ENCODE measurements at places on chromosomes 5 and 9.

GRCh38 chr9:134056483-134057306, 11.1 kb downstream of the BRD3 start:
- DNase-seq: no peak

- peak; percentile 6 for DNase-seq
Observed at GRCh38 chr9:105355781-105356180, 92.1 kb upstream of the FSD1L start.

DNA sequence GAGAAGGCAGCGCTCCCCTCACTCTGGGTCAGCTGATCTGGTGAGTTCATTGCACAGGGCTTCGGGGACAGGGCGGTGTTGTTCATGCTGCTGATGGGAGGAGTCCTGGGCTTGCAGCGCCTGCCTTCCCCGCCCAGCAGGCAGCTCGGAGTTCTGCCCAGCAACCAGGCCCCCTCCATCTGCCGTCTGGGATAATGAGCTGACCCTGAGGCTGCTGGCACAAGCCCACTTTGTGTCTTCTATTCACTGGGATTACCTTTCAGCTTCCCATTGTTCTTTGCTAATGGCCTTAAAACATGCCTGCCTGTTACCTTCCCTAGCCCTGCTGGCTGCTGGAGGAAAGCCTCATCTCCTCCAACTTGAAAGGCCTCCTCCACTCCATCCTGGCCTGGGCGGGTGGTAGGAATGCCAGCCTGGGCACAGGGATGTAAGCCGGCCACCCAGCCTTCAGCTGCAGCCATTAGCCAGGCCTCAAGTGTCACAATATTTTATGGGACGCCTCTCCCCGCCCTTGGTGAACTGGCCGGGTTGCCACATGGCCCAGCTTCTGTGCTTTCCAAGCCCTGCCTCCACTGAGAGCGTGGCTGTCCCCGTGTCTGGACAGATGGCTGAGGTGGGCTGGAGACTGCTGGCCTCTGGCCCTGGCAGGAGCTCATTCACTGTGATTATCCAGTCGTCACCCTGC, 70.4 kb downstream of the GADD45G start:
- no peak for DNase-seq

- no peak for DNase-seq
Observed at GRCh38 chr9:89985068-89985467, 380.3 kb downstream of the GADD45G start.

DNA sequence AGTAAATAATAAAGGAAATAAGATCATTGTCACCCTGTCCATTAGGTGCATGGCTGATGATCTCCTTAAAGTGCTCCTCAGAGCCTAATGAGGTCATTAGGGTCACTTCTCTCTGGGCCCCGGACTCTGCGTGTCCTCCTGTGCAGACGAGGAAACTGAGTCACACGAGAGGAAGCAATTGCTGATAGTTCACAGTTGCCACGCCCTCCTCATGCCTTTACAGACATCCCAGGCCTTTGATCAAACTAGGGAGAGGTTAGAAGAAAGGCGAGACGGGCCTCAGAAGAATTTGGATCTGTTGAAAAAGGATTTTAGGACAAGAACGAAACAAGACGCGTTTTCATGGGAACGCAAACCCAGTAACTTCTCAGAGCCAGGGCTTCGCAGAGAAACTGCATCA, 32.0 kb upstream of the MSX2 start:
- DNase-seq: no peak

- DNase-seq: no peak
Observed at GRCh38 chr9:126509718-126510117, 104.0 kb upstream of the LMX1B start.

DNA sequence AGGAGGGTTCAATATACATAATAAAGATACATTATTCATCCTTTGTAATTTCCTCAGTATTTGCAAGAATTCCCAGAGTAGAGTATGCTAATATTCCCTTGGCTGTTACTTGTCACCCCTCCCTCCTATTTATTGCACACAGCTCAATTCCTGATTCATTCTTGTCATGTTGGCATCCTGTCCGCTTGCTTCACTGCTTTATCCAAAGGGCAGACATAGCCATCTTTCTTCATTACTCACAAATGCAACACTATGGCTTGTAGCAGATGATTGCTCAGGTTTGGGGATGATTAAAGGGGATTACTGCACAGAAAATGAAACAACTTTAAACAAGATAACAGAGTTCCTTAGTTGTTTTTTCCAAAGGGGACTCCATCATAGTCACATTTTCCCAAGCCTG, 1.2 kb upstream of the IL33 start:
- no peak for DNase-seq

DNA sequence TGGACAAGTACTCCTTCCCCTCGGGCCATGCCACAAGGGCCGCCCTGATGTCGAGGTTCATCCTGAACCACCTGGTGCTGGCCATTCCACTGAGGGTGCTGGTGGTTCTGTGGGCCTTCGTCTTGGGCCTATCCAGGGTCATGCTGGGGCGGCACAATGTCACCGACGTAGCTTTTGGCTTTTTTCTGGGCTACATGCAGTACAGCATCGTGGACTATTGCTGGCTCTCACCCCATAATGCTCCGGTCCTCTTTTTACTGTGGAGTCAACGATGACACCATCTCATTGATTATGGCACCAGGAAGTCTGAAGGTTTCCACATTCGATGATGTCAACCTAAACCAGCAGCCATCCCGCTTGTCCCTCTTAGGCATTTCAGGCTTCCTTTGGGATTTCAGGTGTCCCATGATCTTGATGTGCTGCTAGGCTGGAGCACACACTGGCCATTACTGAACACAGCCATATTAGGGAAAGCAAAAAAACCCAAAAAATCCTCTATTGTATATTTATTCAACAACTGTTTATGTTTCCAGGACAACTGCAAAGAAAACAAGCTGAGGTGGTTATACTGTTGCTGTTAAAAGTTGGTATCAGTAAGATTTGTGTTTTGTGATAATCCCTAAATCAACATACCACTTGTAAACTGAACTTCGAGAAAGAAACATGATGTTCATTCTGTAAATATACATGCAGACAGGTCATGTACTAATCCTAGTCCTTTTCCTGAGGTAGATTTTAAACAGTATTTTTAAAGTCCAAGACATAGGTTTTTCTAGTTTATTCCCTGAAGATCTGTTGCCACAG, 1.1 kb downstream of the PLPP6 start:
- DNase-seq: peak; percentile 8

GRCh38 chr5:172104801-172105701, 83.0 kb downstream of the STK10 start:
- DNase-seq: no peak

- DNase-seq: peak; percentile 11
Observed at GRCh38 chr9:104743376-104743985, 4.0 kb upstream of the NIPSNAP3A start.

- DNase-seq: no peak
Observed at GRCh38 chr5:111998871-111999270, 241.9 kb upstream of the NREP start.

- DNase-seq: no peak
Observed at GRCh38 chr5:156354571-156354970, 27.6 kb downstream of the SGCD start.

GRCh38 chr5:150411245-150411979, 1.3 kb downstream of the CD74 start:
- peak; percentile 76 for DNase-seq

GRCh38 chr5:141637123-141637766, 448 bp downstream of the RELL2 start:
- DNase-seq: peak; percentile 75

- no peak for DNase-seq
Observed at GRCh38 chr5:145180371-145180770, 654.8 kb downstream of the PRELID2 start.

- DNase-seq: no peak
Observed at GRCh38 chr5:153515301-153515700, 24.8 kb downstream of the GRIA1 start.

- DNase-seq: no peak
Observed at GRCh38 chr9:117496307-117496706, 81.5 kb upstream of the ASTN2 start.

DNA sequence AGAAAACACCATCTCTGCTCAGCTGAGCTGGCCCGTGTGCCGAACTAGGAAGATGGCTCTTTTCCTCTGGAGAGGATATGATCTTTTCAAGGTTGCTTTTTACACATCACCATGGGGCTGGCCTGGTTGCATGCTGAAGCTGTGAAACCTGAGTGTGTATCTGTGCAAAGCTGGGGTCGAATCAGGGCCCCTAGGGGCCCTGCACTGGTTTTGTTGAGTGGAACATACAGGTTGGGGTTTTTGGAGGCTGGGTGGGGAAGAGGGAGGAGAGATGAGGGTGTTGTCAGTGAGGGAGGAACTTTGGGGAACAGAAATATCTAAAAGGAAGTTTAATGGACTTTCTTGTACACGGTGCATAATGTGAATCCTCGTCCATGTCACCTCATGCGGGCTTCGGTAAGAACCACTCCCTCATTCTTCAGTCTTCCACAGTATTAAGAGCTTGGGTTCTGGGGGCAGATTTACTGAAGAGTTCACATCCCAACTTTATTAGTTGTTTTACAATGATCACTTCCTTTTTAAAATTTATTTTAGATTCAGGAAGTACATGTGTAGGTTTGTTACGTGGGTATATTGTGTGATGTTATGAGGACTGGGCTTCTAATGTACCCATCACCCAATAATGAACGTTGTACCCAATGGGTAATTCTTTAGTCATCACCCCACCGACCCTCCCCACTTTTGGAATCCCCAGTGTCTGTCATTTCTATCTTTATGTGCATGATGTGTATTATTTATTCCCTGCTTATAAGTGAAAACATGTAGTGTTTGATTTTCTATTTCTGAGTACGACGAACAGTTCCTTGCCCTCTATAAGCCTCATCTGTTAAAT, 238.2 kb downstream of the NR3C1 start:
- DNase-seq: no peak

DNA sequence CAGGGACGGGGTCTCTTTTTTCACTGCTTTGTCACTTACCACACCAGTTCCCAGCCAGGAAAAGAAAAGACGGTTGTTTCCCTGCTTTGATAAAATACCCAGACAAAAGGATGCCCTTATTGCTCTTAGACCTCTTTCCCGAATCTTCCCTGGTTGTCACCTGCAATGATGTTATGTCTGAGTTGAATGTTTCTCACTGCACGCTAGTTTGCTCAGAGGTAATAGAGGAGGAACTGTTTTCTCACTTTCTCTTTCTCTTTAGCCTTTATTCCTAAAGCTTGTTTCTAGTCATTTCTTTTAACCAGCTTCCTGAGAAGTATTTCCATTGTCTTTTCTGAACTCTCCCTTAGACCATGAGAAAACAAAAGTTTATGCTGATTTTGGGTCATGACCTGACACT, 32.9 kb downstream of the ACER2 start:
- no peak for DNase-seq

- peak; percentile 19 for DNase-seq
Observed at GRCh38 chr9:98944057-98944733, 488 bp downstream of the COL15A1 start.

- no peak for DNase-seq
Observed at GRCh38 chr9:95726756-95727155, 148.7 kb upstream of the ERCC6L2 start.

- no peak for DNase-seq
Observed at GRCh38 chr5:163384669-163385068, 52.7 kb upstream of the CCNG1 start.

- DNase-seq: no peak
Observed at GRCh38 chr5:117249086-117249815, 674.6 kb upstream of the SEMA6A start.

DNA sequence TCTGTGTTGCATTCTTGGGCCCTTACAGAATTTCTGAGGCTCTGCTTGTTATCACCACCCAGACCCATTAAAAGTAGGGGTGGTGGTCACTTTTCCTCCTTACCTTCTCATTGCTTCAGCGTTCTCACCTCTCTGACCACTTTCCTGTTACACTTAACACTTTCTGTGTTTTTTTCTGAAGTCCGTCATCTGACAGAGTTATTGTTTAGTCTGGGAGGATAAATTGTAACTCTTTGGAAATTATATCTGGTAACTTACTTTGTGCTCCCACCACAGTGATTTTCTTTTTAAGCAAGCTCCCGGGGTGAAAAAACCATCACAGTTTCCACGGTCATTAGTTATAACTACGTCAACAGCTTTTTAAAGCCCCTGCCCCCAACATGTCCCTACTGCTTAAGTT, 211.2 kb upstream of the OTULINL start:
- DNase-seq: no peak

DNA sequence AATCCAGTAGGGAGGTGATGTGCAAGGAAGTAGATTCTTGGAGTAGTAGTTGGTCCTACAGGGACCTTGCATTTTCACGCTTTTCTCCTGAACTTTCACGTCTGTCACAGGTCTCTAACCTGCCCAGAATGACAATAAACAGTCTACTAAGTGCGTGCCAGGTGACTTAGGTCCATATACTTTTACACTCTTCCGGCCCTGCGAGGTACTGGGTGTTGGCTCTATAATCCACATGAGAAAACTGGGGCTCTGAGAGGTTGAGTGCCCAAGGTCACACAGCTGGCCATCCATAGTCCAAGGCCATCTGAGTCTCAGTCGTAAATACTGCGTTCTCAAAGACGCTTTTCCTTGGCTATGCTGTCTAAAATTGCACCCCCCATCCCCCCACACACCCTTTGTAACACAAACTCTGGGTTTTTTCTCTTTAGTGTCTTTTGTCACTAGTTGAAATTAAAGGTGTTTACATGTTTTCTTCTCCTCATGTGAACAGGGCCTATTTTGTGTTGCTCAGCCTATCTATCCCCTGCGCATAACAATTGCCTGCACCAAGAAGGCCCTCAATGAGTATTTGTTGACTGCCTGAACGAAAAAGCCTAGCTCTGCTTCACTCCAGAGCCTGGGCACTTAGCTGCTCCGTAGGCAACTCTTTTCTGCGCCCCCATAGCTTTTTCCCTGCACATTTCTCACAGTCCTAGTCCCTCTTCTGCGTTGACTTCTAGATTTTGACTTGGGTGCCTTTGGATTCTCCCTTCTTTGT, 943 bp downstream of the SFXN1 start:
- DNase-seq: no peak

- no peak for DNase-seq
Observed at GRCh38 chr5:152634586-152634985, 229.5 kb upstream of the NMUR2 start.

DNA sequence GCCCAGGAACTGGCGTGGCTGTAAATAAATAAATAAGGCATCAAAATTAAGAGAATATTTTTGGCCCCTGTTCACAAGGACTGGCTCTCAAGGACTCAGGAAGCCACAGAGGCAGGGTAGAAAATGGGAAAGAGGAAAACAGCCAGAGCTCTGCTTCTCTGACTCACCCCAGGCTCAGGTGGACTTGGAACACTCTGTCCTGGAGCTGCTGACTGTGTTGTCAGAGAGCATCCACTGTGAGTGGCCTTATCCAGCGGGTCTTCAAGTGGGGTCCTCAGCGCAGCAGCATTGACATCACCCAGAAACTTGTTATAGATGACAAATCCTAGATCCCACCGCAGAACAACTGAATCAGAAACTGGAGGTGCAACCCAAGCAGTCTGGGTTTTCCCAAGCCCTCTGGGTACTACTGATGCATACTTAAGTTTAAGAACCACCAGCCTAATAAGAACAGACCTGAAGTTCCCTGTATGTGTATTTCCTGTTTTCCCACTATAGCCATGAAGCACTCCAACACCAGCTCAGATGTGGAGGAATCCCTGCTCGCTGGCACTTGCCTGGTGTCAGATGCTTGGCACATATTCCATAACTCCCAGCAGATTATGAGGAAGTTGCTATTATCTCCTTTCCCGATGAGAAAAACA, 20.5 kb downstream of the ADRA1B start:
- DNase-seq: no peak

- no peak for DNase-seq
Observed at GRCh38 chr5:58486290-58486689, 4.9 kb upstream of the GAPT start.

- DNase-seq: no peak
Observed at GRCh38 chr5:114789773-114790402, 379.8 kb downstream of the TRIM36 start.
